ENCODE measurements at places on chromosomes 13 and 19.

GRCh38 chr19:50203281-50204080 lies at the start of gene MYH14:
MYH14 (plus strand) TSS chr19:50203622; CDS start chr19:50210366, 6,744 bp downstream.
- no peak for DNase-seq

DNA sequence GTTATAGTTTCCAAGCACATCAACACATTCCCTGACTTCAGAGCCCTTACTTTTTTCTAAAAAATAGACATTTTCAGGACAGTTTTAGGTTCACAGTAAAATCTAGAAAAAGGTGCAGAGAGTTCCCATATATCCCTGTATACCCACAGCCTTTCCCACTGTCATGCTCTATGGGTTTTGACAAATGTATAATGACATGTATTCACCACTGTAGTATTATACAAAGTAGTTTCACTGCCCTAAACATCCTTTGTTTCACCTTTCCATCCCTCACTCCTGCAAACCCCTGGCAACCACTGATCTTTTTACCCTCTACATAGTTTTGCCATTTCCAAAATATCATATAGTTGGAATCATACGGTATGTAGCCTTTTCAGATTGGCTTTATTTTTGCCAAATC lies 15.6 kb downstream of the NAA16 start:
- DNase-seq, result no peak

DNA sequence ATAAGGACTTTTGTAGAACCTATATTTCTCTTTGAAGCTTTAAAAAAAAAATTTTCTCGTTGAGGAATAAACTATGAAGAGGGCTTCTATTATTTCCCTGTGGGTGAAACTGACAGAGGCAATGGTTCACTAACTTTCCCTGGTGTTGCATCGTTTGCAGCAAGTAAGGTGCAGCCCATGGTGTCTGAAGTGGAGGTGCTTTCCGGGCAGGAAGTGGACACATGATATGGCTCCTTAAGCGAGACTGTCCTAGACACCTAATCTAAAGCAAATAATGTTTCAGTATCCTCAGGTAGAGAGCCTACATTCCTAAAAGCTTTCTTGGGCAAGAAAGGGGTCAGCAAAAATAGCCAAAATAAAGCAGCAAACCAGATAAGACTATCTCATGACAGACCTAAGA lies 437.6 kb upstream of the ARGLU1 start:
- no peak for DNase-seq

GRCh38 chr19:18815673-18816072 lies 16.1 kb upstream of the UPF1 start:
- DNase-seq, result no peak

GRCh38 chr13:31518645-31519044 lies 220.7 kb upstream of the RXFP2 start:
- no peak for DNase-seq

- DNase-seq, result no peak
Measured at GRCh38 chr13:112448621-112449544, 72.7 kb downstream of the SPACA7 start.

DNA sequence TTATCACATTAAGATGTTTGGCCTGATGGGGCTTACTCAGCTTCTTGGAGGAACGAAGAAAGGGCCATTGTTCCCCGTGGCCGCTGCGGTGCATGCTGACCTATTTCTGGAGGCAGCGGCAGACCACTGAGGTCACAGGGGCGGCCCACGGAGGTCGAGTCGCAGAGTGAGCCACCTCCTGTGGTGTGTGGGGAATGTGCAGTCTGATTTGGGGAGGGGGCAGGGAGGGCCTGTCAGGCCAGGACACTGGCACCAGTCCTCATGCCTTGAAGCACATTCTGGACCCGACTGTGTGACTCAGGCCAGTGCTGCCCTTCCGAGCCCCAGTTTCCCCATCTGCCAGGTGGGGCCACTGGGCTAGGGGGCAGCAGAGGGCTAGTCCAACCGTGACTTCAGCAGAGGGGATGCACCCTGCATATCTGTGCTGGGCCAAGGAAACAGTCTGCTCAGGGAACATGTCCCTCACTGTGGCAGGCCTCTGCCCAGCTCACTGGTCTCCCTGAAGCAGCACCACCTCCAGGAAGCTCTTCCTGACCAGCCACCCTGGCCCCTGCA lies 6.3 kb downstream of the SLC7A10 start:
- DNase-seq, result peak; percentile 15

- peak; percentile 54 for DNase-seq
Measured at GRCh38 chr19:28386066-28386465, 826.9 kb downstream of the UQCRFS1 start.

GRCh38 chr13:43285933-43286597 lies 262.7 kb downstream of the DNAJC15 start:
- DNase-seq, result no peak

DNA sequence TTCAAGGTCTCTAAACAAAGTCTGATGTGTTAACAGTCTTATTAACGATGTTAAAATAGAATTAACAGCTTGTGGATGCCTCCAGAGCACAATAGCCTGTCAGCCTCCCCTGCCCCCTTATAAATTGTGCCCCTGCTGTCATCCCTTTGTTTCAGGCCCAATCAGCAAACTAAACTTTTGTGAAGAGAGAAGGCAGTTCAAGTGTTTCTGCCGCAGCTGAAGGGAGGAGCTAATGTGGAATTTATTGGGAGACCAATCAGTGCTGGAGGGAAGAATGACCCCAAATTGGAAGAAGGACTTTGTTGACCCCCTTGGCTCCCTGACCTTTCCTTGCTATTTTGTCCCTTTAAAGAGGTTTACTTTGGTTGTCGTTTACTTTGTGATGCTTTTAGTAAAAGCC lies 160.5 kb downstream of the TM9SF2 start:
- no peak for DNase-seq
